DMS79 (cell line): ENCODE measurements at places on chromosomes 12 and 14.

GRCh38 chr14:41146391-41146790 lies 460.3 kb upstream of the LRFN5 start:
- no peak for DNase-seq

DNA sequence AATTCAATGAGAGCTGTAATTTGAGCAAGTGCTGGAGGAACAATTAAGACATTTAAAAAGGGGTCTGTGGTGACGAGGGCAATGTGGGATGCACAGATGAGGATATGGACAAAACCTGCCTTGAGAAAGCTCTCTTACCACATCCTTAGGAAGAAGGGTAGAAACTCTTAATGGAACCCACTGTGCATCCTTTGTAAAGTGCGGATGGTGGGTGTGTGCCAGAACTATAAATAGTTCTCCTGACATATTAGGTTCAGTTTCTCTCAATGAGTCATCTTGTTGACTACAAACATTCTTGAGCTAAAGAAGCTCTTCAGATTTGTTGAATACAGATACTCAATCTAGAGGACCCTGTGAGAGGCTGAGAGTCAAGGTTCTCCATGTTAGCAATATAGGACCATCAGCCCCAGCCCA lies 106.1 kb upstream of the ANO4 start:
- peak; percentile 77 for DNase-seq

DNA sequence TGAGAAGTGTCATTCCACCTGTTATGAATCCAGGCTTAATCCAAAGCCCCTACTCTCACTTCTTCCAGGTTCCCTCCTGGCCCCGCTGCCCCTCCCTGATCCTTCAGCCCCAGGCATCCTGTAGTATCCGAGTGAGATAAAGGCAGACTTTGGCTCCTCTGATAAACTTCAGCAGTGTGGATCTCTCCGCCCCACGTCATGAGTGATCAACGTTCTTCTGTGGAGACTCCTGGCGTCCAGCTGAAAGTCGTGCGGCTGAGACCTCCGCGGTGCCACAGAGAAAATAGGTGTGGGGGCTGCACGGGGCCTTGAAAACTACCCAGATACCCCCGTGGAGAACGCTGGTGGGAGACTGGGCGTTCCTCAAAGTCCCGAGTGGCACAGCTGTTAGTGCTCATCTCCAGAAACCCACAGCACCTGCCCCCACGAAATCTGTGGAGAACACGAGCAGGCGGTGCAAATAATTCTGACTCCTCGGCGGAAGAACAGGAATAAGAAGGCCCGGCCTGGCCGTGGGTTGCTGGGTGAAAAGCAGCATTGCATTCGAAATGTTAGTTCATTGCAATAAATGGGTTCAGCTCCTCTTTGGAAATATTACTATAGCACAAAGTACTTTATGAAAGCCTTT lies 180.0 kb upstream of the RGS6 start:
- no peak for DNase-seq

DNA sequence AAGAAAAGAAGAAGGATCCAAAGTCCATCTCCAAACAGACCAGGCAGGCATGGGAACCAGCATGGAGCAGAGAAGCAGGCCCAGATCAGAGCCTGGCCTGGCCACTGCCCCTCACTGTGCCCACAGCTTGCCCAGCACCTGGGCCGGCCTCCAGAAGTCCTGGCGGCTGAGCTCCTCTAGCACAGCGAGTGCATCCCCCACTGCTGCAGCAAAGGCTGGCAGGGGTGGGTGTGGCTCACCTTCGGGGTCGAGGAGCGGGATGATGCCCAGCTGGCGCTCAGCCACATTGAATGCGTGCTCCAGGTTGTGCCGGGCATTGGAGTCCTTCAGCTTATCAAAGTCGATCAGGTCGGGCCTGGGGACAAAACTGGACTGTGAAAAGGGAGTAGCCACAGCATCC lies 78.7 kb downstream of the SPTB start:
- no peak for DNase-seq

GRCh38 chr12:19236656-19237055 lies 107.1 kb downstream of the PLEKHA5 start:
- no peak for DNase-seq

DNA sequence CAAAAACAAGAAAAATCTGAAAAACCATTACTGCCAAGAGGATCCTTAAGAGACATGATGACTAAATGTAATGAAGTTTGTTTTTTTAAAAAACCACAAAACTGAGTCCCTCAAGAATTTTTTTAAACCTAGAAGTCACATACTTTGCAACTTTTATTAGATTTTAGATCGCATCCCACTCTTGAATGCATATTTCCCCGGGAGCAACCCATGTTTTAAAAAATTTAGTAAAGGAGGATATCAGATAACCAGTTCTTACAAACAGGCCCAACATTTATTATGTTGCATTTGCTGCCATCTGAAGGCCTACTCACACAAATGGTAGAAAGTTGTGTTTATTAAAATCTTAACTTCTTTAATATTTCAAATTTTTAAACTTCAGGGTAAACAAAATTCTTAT lies 44.3 kb upstream of the CCT2 start:
- no peak for DNase-seq
